ENCODE measurements at places on chromosomes 12 and 14.

- DNase-seq, result no peak
Observed at GRCh38 chr14:36238666-36239363, 62.3 kb upstream of the PTCSC3 start.

DNA sequence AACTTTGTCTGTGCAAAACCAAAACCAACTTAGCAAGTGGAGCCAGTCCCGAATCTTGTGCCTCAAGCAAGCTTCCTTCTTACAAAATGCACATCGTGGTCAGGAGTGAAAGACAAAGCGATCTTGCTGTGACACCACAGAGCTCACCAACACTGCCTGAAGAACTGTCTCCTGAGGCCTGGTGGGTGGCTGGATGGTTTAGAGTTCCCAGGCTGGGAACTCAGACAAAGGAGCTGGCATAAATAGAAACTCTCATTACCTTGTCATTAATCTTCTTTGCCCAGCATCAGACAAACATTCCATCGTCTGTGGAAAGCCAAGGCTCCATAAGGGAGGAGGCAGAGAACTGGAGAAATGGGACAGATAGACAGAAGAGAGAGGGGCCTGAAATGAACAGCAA, 144.8 kb downstream of the KCNA5 start:
- DNase-seq, result no peak

GRCh38 chr14:100065942-100066574, 836 bp downstream of the EVL start:
- DNase-seq, result no peak

DNA sequence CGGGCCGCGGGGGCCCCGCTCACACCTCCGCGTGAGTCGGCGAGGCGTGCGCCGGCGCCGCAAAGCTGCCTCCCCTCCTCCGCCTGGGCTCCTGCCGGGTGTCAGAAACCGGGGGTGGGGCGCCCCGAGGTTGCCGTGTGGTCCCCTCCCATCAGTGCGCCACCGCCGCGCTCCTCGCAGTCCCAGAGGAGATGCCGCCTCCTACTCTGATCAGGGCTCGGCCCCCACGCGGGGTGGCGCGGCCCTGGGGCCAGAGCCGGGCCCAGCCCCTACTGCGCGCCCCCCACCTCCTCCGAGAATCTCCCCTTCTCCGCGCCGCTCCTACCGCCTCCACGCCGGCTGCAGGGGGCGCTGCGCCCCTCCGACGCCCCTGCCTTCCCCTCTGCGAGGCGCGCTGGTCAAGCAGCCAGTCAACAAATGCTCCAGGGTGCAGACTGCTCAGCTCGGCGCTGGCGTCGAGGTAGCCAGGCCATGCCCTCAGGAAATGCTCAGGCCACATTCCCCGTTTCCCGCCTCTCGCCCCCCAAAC, 467 bp upstream of the JAG2 start:
- peak; percentile 40 for DNase-seq

GRCh38 chr14:71136386-71137060, 229.3 kb downstream of the PCNX1 start:
- no peak for DNase-seq

GRCh38 chr14:36515896-36516718, 3.9 kb downstream of the NKX2-1 start:
- no peak for DNase-seq

- DNase-seq, result no peak
Observed at GRCh38 chr12:85190728-85191127, 89.3 kb upstream of the ALX1 start.

GRCh38 chr14:33590891-33591630, 359.8 kb downstream of the EGLN3 start:
- no peak for DNase-seq

GRCh38 chr12:12221560-12221959, 45.3 kb downstream of the LRP6 start:
- no peak for DNase-seq

DNA sequence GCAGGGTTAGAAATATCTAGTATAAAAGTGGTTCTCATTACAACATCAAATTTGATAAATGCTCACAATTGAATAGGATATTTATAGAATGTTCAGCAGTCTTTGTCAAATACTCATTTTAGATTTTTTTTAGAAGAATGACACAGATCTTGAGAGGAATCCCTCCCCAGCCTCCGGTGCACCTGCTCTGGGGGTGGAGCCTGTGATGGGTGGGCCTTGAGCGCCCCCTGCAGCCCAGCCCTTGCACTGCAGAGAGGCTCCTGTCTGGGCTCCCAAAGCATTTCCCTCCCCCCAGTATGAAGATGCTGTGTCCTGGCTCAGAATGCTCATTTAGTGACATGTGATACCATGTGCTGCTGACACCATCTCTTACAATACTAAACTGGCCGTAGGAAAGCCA, 792.3 kb downstream of the TMEM121 start:
- peak; percentile 39 for DNase-seq

DNA sequence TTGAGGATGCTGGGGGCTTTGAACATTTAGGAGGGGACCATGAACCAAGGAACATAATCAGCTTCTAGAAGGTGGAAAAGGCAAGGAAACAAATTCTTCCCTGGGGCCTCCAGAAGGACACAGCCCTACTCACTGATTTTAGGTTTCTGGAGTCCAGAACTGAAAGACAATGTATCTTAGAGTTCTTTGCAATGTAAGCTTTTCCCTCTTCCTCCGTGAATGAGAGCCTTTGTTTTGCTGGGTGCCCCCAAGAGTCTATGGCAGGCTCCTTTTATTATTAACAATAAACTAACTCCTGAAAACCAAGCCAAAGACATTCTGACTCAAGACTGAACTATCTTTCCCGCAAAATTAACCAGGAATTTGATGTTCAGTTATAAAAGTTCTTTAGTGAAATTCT, 204.1 kb downstream of the STXBP6 start:
- DNase-seq, result no peak

DNA sequence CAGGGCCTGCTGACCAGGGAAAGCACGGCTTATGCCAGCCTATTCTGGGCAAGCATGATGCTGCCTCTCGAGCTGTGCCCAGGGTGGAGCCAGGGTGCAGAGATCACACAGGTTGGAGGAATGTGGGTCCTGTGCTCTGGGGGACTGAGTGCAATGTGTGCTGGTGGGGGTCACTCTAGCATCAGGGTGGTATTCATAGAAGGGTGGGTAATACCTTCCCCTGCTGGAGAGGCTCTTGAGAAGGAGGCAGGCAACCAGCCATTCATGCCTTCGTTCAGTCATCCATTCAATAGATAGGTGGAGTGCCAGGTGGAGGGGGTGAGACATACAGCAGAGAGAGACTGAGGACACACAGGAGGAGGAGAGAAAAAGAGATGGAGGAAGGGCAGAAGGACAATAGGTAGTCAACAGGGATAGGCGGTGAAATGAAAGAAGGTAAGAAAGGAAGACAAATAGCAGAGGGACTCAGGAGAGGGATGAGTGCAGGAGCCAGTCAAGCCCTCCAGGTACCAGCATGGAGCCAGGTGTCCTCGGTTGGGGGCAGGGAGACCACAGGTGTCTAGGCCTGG, 5.2 kb upstream of the ZNF385A start:
- DNase-seq, result no peak

DNA sequence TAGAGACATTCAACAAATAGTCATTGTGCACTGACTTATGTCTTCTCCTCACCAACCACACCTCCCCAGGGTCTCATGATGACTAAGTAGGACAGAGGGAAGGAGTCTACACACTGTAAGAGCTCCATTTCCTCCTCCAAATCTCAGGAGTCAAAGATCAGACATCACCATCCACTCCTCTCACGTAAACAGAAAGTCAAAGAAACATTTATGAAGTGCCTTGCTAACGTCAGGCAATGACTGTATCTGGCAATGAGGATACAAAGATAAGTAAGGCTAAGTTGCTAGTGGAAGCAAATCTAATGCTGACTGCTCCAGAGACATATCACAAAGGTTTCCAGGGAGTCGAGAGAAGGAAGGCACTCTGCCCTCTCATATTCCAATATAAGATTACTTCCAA, 88.9 kb downstream of the SLC2A13 start:
- DNase-seq, result no peak

- no peak for DNase-seq
Observed at GRCh38 chr12:98419795-98420404, 95.5 kb upstream of the TMPO start.
